ENCODE measurements at places on chromosomes 6 and 20.

GRCh38 chr6:139539852-139540251, 165.4 kb upstream of the CITED2 start:
- peak; percentile 97 for DNase-seq

GRCh38 chr20:62742979-62743776, 34.5 kb downstream of the NTSR1 start:
- DNase-seq = no peak

DNA sequence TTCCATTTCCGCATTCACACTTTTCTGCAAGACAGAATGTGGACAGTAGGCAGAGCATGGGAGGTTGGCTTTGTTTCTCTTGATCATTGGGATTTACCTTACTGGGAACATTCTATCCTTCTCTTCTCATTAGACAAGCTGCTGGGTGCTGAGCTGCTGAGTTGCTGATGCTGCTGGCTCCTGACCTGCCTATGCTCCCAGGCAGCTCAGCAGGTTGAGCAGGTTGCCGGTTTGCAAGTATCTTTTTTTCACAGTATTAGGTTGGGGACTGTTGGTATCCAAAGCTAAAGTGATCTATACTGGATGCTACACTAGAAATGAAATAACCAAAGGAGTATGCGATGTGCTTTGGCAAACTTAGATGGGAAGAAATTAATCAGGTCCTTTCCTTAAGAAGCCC, 23.7 kb upstream of the ADGRF4 start:
- DNase-seq = no peak

- no peak for DNase-seq
Observed at GRCh38 chr6:158661156-158661685, 11.4 kb downstream of the SYTL3 start.

DNA sequence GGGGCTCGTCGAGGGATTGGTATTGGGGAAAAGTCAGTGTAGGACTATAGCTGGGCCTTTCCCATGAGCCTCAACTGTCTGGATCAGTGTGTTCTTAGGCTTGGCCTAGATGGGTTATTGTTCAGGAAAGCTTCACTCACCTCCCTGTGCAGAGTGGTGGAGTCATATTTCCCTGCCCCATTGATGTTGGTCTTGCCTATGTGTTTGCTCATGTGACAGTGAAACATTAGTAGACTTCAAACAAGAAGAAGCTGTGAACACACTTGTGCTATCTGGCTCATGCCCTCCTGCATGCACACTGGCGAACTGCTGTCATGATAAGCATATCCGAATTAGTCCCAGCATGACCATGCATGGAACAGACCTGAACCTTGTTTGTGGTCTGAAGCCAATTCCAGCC, 171.1 kb downstream of the DHX35 start:
- DNase-seq = no peak

DNA sequence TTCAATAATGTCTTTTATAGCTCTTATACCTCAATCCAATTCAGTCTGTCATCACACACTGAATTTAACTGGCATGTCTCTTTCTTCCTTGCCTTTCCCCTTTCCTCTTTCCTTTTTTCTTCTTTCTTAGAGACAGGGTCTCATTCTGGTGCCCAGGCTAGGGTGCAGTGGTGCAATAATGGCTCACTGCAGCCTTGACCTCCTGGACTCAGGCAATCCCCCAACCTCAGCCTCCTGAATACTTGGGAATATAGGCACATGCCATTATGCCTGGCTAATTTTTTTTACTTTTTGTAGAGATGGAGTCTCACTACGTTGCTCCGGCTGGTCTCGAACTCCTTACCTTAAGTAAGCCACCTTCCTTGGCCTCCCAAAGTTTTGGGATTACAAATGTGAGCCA, 65.9 kb downstream of the CBFA2T2 start:
- DNase-seq = no peak

- no peak for DNase-seq
Observed at GRCh38 chr6:138560130-138560860, 61.0 kb upstream of the NHSL1 start.

DNA sequence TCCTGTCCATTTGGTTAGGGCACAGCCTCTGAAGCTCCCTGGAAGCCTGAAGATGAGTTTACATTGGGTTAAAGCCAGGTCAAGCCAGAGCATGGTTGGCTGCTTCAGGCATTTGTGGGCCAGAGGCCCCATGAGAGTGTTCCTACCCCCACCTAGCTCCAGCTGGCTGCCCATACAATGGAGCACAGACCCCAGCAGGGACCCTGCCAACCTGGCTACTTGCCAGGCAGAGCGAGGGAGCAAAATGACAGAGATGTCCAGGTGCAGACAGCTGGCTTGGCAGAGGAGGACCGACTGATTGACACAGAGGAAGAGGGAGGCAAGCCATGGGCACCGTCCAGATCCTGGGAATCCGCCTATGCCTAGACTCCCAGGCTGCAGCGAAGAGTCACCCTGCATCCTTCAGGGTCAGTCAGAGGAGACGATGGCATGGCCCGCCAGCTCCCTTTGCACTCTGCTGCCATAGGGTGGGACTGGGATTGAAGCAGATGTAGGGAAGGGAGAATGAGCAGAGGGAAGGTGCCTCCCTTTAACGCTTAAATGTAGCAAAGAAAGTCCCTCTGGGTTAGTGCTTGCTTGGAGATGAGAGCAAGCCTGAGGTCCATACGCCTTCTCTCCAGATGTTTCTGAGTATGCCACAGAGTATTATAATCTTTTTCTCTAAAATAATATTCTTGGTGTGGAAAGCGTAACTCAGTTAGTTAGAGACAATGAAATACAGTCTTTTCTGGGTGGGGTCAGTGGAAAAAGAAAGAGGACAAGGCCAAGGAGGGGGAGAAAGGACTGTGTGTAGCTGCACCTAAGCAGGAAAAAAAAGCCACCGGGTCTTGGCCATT, 77.6 kb upstream of the FYN start:
- peak; percentile 40 for DNase-seq

- DNase-seq = no peak
Observed at GRCh38 chr20:3864518-3864917, 17.9 kb downstream of the MAVS start.

GRCh38 chr6:52834481-52834880, 6.1 kb downstream of the GSTA5 start:
- peak; percentile 70 for DNase-seq

- DNase-seq = no peak
Observed at GRCh38 chr20:41352666-41353065, 12.0 kb downstream of the LPIN3 start.

GRCh38 chr20:31815408-31816188, 3.6 kb upstream of the MYLK2 start:
- DNase-seq = peak; percentile 43

DNA sequence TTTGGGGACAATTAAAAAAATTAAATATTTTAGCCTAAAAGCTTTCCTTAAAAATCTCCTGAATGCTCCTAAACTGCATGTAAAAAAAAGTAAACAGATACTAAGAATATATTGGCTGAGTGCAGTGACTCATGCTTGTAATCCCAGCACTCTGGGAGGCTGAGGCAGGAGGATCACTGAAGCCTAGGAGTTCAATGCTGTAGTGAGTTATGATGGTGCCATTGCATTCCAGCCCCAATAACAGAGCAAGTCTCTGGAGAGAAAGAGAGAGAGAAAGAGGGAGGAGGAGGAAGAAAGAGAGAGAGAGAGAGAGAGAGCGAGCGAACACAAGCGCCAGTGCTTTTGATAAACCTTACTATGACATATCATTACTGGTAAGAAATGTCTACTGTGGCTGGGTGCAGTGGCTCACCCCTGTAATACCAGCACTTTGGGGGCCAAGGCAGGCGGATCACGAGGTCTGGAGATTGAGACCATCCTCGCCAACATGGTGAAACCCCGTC, 58.8 kb downstream of the FKBP5 start:
- no peak for DNase-seq

GRCh38 chr6:5042436-5042835, 38.6 kb upstream of the RPP40 start:
- no peak for DNase-seq

DNA sequence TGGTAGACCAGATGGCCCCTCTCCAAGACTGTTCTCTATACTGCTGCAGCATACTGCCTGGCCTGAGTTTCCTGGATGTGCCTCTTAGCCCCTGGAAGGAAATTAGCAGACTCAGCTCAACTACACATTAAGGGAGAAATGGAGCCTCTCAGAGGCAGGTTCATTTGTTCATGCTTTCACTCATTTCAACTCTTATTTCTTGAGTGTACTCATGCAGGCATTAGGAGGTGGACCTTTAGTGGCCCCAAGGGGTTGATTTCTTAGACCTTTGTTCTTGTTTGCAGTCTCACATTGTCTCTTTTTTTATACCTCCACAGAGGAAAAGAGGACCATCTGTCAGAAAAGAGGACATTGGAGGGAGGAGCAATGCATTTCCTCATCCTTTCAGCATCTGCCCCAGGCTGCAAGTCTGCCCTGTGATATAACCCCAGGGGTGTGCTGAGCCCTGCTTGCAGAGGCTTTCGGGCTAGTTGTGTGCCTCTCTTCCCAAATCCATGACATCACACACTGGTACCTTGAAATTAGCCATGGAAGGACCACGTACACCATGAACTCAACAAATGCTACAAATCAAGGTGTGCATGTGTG, 456.2 kb downstream of the CD83 start:
- no peak for DNase-seq

GRCh38 chr6:162621246-162621645, 106.3 kb downstream of the PRKN start:
- DNase-seq = no peak

- DNase-seq = no peak
Observed at GRCh38 chr6:157455731-157456523, 74.9 kb downstream of the ZDHHC14 start.

DNA sequence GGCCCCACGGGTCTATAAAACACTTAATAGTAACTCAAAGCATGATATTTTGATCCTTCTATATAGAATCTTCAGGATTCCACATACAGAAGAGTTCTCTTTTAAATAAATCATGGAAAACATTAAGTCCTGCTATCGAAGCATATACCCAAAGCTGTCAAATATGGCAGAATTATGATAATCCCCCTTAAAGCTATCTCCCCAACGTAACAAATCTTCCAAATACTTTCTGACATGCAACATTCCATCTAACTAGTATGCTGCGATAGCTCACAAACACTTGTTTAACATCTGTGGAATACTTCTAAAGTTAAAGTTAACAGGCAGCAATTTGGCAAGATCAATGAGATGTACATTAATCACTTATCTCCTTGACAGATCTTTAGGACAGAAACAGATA, 371.0 kb upstream of the RUNX2 start:
- DNase-seq = no peak

GRCh38 chr20:13337090-13337784, 116.2 kb downstream of the ISM1 start:
- no peak for DNase-seq

DNA sequence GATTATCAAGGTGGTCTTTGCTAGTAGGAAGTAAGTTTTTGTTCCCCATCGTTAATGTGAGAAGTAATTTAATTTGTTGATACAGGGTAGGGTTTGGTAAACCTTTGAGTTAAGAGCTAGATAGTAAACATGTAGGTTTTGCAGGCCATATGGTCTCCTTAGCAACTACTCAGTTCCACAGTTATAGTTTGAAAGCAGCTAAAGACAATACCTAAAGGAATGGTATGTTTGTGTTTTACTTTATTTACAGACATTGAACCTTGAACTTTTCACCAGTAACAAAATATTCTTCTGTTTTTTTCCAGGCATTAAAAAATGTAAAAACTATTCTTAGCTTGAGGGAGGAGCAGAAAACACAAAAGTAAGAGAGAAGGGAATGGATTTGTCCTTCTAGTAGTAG, 1.7 kb downstream of the CAP2 start:
- no peak for DNase-seq

DNA sequence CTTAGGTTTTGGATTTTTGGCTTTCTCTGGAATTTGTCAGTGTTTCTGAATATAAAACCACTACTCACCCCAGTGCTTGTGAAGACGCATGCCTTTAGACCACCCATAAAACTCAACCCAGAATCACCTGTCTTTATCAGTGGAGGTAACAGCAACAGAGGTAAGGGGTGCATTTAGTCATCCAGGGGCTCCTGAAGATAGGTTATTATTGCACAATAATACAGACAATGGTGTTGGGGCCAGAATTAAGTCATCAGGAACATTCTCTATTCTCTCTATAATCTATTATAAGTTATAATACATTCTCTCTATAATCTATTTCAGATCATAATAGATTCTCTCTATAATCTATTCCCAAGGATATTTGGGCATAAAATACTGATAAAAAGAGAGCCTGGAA, 100.2 kb upstream of the KCNQ5 start:
- no peak for DNase-seq

GRCh38 chr6:136410201-136411024, 120.8 kb upstream of the BCLAF1 start:
- DNase-seq = peak; percentile 63

- peak; percentile 83 for DNase-seq
Observed at GRCh38 chr20:45842169-45842812, 8.7 kb downstream of the SNX21 start.

GRCh38 chr6:12767016-12767415, 50.4 kb downstream of the PHACTR1 start:
- DNase-seq = no peak

- DNase-seq = peak; percentile 84
Observed at GRCh38 chr20:5528719-5529256, 212.0 kb upstream of the PROKR2 start.

GRCh38 chr6:137862419-137863090, 4.5 kb upstream of the TNFAIP3 start:
- DNase-seq = no peak

DNA sequence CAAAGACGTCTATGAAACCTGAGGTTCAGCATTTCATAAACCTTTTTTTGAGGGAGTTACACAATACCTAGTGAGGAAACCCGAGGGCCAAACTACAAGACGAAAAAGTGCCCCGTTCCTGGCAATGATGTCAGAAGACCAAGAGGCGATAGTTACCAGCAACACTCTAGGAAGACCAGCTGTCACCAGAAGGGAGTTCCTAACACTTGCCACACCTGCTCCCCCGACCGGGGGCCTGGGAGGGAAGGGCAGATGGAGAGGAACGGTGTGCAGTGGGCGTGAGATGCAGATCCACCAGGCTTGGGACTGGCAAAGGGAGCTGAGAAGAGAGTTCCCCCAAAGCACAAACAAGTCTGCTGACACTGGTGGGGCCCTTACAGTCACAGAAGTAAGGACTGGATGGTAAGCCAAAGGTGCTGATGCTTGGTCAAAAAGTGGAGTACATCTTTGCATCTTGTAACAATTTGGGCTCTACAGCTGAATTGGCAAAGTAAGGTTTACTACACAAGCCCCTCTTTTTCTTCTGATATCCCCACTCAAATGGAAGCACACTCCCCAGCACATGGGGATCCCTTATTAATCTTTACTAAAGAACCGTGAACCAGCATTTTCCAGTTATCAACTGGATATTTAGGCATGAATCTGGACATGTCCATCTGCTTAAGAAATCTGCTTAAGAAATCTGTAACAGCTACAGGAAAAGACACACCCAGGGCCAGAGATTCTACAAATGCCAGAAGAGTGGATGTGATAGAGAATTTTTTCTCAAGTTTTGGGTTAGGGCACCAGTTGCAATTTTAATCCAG, 38.5 kb downstream of the PANK2 start:
- DNase-seq = peak; percentile 62

GRCh38 chr6:16670183-16670582, 91.1 kb downstream of the ATXN1 start:
- DNase-seq = peak; percentile 36
